Left cardiac atrium (tissue), 4 donors: ENCODE measurements at places on chromosomes 6 and 20. TPM values are rescaled to one million over a fixed set of nuclear protein-coding genes. Genes with fewer than 3 reads are reported as not detected.

- DNase-seq, result no peak
Measured at GRCh38 chr6:127539272-127539671, 20.1 kb upstream of the MTCL3 start.

DNA sequence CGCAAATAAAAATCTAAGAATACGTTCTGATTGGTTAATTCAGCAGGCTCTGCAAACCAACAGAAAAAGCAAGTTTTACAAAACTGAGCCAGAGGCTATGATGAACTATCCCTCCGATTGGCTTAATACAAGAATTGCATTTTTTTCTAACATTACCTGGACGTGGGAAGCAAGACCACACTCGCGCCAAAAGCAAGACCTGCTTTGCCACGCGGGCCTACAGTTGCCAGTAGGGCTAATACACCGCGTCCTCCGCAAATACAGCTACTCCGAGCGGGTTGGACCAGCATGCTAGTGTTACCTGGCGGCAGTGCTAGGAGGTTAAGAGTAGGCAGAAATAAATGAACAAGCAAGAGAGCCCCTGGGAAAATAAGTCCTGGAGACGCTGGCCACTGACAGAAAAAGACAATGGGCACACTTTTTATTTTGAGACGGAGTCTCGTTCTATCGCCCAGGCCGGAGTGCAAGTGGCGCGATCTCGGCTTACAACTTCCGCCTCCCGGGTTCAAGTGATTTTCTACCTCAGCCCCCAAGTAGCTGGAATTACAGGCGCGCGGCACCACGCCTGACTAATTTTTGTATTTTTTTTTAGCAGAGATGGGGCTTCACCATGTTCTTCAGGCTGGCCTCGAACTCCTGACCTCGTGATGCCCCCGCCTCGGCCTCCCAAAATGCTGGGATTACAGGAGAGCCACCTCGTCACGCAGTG, 131.9 kb upstream of the BTN3A2 start:
- no peak for DNase-seq

- no peak for DNase-seq
Measured at GRCh38 chr6:626236-626635, 30.7 kb downstream of the HUS1B start.

GRCh38 chr6:148445116-148445515, 102.5 kb downstream of the SASH1 start:
- DNase-seq, result no peak

- DNase-seq, result peak; percentile 53
Measured at GRCh38 chr6:170048615-170049256, 242.1 kb downstream of the DLL1 start.

GRCh38 chr6:106743612-106744011, 114.2 kb downstream of the QRSL1 start:
- no peak for DNase-seq

- no peak for DNase-seq
Measured at GRCh38 chr6:24323632-24324337, 34.1 kb downstream of the DCDC2 start.

- DNase-seq, result peak; percentile 61
Measured at GRCh38 chr6:26044140-26045064, 42.8 kb upstream of the HFE start.

DNA sequence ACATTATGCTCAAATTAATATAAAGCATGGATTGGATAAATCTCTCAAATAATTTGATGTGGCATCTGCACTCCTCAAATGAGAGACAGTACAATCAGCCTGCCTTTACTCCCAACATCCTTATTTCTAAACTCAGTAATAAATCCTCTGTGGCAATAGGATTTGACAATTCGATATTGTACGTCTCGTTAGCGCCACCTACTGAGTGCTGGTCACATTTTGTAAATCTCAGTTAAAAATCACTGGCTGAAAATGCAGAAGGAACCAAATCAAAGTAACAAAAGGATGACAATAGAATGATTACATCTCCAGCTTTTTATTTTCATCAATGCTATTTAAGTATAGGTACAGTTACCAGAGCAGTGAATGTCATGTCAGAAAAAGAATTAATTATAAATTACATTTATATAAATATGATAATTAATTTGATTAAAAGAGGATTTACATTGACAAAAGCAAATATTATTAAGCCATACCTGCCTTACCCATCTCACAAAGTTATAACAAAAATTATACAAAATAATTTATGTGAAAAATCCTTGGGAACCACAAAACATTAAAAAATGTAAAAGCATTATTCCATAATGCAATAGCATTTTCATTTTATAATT, 20.2 kb upstream of the GJE1 start:
- peak; percentile 75 for DNase-seq

DNA sequence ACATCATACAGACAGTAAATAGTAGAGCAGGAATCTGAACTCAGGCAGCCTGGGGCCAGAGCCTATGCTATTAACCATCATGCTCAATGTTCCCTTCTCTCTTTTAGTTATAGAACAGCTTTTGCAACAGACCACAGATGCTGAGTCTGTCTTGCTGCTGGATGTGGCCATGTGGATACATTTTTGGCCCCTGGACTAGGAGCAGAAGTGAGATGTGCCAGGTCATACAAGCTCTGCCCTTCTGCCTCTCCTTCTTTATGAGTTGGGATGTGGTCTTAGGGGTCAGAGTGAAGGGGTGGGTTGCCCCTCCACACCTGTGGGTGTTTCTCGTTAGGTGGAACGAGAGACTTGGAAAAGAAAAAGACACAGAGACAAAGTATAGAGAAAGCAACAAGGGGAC, 14.6 kb upstream of the AARS2 start:
- no peak for DNase-seq

ETV7 gene
- total RNA-seq, result 0.47 TPM

TSPO2 gene
- not detected for total RNA-seq
